ENCODE measurements at places on chromosomes 5 and 9.

DNA sequence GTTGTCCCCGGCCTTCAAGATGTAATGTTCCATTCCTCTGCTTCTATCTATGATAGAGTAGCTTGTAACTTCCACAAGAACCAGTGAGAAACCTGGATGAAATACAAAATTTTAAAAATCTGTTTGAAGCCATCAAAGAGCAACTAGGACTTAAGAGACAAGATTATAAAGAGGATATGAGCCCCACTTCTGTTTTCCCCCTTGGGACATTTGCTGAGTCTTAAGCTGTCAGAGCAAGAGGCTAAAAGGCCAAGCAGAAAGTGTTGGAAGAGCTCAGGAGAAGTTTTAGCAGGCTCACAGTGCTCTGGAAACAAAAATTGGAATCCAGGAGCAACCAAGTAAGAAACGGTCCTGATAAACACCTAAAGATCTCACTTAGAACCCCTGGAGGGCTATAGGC is 76.1 kb downstream of the ADRB2 start:
- no peak for DNase-seq

DNA sequence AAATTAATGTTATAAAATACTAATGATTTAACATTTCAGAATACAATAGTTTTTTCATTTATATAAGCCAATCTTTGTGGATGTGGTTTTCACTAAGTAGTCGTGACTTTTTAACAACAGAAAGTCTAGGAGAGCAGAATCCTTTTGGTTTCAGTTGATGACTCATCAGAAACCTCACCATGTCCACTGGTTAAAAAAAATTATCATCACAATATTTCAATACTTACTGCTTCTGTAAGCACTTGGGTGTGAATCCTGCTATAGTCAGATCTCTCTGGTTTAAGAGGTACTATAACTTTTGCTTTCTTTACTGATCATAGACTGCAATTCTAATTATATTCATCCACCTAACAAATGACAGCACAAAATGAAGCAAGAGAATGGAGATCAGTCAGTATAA is 77.2 kb downstream of the MRPS30 start:
- no peak for DNase-seq

DNA sequence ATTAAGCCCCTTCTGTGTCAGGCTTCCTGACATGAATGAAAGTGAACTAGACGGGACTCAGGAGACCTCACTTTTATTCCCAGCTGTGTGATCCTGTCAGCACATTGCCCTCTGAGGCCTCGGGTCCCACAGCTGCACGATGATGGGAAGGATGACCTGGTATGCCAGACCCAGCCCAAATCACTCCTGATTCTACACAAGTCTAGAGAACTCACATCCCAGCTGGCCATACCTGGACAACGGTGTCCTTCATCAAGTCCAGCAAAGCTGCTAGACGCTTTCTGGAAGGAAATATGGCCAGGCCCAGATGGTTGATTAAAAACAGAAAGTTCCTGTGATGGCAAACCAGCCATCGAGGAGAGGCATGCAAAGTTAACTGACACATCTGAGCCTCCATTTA is 118.0 kb upstream of the FSTL4 start:
- DNase-seq: no peak

DNA sequence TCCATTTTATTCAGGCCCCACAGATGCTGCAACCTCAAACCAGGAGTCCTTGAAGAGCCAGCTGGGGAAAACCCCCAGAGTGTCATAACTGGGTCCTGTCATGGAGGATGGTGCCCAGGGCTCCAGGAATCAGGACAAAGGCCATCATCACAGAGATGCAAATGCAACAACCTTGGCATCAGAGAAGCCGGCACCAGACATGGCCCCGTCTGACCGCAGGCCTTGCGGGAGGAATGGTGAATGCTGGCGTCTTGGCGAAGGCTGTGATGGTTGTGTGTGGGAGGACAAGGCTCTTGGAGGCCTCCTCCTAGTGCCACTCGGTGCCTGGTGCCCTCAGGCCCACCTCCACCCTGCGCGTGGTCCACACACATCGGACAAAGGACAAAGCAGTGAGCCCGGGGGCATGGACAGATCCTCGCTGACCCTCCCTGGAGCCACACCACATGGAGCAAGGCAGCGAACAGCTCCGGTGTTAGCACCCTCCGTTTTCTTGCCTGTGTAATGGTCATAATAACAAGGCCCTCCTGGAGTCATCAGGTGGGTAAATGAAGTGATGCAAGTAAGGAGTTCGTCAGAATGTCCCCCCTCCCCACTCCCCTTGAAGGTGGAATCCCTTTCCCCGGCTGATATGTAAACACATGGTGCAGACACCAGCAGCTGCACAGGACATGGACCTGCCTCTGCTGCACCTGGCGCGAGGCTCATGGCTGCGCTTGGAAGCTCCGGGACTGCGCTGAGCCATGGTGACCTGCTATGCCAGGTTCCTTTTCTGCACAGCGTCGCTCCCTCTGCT is 380.7 kb downstream of the IRX2 start:
- DNase-seq: no peak

GRCh38 chr9:108136656-108137055 is 647.1 kb upstream of the KLF4 start:
- no peak for DNase-seq

GRCh38 chr5:96257904-96258303 is 175.1 kb downstream of the PCSK1 start:
- DNase-seq: no peak

- no peak for DNase-seq
Observed at GRCh38 chr5:68395302-68395701, 179.7 kb downstream of the PIK3R1 start.

DNA sequence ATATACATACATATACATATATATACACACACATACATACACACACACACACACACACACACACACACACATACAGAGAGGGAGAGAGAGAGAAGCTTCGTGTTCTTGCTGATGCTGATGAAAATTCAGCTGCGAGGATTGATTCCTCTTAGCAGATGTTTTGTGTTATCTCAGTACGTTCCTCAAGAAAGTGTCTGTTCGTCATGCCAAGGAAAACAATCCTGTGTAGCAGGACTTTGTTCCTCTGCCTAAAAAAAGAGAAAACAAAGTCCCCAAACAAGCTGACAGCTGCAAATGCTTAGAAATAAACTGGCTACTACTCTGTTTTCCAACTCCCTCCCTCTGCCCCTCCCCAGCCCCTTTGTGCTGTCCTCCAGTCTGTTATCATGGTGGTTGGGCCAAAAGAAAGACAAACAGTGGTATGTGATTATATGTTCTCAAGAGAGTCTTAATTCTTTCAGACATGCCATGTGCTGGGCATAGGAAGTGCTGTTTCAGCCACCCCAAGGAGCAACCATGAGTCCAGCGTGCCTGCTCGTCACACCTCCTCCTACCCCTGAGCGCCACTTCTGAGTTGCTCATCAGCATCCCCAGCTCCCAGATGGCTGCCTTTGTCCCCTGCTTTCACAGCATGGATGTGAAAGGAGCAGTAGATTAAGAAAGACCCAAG is 71.5 kb upstream of the EQTN start:
- no peak for DNase-seq

DNA sequence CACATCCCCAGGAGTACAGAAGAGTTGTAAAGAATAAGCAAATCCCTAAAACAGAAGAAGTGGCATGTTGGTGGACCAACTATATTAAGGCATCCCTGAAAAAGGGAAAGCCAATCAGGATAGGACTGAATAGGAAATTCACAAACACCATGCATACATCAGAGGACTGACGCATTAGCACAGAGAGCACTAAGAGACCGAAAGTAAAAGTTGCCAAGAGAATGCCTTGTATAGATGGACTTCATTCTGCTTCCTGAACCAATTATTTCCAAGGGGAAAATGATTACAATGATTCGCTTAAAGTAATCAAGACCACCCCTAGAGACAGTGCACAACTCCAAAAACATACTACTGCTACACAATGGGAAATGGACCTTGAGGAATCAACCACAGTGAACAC is 33.5 kb downstream of the SHC3 start:
- DNase-seq: no peak

- DNase-seq: no peak
Observed at GRCh38 chr9:111036946-111037345, 1.3 kb downstream of the LPAR1 start.

- no peak for DNase-seq
Observed at GRCh38 chr9:18791074-18791473, 241.9 kb downstream of the SAXO1 start.

GRCh38 chr5:148898413-148899075 is 72.1 kb downstream of the ADRB2 start:
- DNase-seq: no peak

GRCh38 chr9:88593537-88594185 is 58.7 kb downstream of the NXNL2 start:
- DNase-seq: peak; percentile 8

- no peak for DNase-seq
Observed at GRCh38 chr5:66516550-66516949, 79.6 kb upstream of the MAST4 start.

GRCh38 chr9:128078504-128079434 is 10.7 kb downstream of the SLC25A25 start:
- no peak for DNase-seq

DNA sequence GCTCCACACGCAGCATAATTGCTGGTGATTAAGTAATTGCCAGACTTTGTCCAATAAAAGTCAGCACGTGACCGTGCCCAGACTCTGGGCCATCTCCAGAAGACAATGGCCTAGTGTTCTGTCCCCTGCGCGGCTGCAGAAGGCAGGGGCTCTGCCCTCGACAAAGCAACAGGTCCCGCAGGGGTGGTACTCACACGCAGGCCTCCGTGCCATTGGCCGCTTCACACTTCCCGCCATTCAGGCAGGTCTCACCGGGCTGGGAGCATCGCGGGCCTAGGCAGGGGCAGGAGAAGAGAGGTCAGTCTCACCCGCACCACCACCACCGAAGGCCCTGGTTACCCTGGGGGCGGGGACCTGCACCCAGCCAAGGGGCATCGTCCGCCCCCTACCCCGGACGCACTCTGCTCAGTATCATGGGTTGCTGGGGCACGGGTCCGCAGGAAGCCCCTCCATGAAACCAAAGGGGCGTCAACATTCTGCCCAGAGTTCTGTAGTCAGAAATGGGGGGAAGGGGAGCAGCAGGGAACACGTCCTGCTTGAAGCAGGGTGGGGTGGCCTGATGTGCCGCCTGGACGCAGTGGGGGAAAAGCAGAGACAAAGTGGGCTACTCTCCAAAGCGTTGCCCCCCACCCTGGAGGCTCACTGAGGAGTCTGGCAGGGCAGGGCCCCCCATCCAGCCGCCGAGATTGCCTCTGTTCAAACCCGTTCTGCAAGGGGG is 1.9 kb downstream of the NOTCH1 start:
- DNase-seq: no peak

DNA sequence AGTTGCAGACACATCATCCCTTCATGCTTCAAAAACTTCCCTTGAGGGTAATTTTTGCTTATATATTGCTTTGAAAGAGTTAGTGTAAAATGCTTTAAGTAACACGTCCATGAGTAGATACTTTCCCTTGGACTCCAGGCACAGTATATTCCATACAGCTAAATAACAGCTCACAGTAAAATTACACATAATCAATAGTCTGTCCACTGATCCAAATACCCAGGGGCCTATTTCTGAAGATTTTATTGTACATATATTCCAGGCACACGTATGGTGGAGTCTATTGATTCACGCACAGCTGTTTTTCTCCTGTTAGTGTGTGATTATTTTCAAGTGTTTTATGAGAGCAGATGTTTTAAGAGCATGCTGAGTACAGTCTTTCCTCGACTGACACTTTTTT is 223.7 kb upstream of the GRAMD2B start:
- no peak for DNase-seq

- peak; percentile 16 for DNase-seq
Observed at GRCh38 chr5:98827161-98827560, 53.7 kb downstream of the RGMB start.

- DNase-seq: peak; percentile 63
Observed at GRCh38 chr9:98162613-98163012, 29.8 kb downstream of the CORO2A start.

GRCh38 chr9:83061990-83062650 is 822 bp downstream of the RASEF start:
- peak; percentile 51 for DNase-seq

GRCh38 chr5:176658007-176658599 is 10.8 kb downstream of the TSPAN17 start:
- DNase-seq: peak; percentile 56

DNA sequence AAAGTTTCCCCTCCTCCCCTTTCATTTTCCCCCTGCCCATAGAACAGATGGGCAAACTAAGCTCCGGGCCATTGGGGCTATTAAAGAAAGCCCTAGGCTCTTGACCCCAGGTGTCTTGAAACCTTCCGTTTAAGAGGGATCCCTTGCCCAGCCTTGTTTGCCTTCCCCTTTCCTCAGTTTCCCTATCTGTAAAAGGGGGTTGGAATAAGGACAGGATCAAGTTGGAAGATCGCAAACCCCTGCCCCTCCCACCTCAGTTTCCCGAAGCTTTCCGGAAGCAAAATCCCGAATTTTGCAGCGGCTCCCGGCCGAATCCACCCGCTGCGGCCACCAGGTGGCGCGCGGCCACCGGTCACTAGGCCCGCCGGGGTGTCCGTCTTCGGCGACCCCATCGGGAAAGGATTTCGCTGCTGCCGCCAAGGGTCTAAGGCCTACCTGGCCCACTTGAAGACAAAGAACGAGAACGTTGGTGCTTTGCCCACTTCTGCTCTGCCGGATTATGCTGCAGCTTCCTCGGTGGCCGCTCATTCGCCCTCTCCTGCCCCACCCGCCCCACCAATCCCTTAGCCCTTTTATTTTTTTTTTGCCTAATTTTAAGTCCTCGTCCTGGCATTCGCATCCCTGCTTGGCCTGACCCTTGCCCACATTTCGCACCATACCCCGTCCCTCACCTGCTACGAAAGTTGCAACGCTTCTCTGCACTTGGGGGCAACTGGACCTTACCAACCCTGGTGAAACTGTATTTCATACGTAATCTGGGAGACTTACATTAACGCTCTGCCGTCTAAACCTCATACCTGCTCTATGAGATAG is 962 bp upstream of the NR6A1 start:
- peak; percentile 67 for DNase-seq

DNA sequence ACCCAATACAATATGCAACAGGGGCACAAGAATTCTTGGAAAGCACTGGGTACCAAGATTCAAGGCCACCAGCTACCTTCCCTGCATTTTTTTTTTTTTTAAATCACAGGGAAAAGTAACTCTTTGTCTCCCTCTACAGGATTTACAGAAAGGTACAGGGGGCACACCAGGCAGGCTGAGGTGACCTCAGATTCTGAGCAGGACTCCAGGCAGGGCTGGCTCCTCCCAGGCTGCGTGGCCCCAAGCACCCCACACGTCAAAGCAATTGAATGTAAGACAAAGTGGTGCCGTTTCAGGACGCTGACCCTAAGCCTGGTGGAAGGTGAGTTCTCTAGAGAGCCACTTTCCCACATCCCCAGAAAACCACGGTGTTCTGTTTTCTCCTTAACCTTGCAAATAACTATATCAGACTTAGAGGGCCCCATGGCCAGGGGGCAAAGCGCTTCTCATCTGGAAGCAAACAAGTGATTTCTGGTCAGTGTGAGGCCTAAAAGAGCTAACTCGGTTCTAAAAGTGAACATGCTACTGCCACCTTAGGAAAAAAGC is 222.6 kb downstream of the ROR2 start:
- DNase-seq: peak; percentile 74
